ENCODE measurements at places on chromosomes 11 and 22.

- H3K4me3 ChIP-seq: no peak overlapping the region
- no peaks in the 10 kb centered on the region for H3K36me3 ChIP-seq
- no peak for DNase-seq
- no peak overlapping the region for H3K27ac ChIP-seq
Observed at GRCh38 chr22:49052023-49052538, 775.6 kb downstream of the BRD1 start.

DNA sequence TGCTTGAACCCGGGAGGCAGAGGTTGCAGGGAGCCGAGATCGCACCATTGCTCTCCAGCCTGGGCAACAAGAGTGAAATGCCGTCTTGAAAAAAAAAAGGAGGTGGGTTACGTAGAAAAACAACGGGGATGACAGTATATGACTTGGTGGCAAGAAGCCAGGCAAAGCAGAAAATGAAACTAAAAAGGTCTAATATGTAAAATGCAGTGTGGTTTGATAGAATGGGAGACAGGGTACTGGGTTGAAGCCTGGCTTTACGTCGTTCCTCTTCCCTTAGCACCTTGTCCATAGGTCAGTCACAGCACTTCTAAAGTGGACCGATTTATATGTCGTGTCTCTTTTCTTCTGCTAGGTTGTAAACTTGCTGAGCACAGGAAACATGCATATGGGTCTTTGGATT lies 274.9 kb upstream of the ZC3H12C start:
- H3K27me3 ChIP-seq: no peaks in the 10 kb centered on the region
- peaks cover 5% of the 10 kb centered on the region for H3K4me1 ChIP-seq
- H3K36me3 ChIP-seq: no peaks in the 10 kb centered on the region
- H3K4me3 ChIP-seq: no peak overlapping the region
- no peak for DNase-seq

- H3K27me3 ChIP-seq: peaks cover 7% of the 10 kb centered on the region
- no peak for DNase-seq
- H3K4me1 ChIP-seq: peaks cover 7% of the 10 kb centered on the region
- H3K27ac ChIP-seq: peak overlapping the region; percentile 83
- peaks cover 5% of the 10 kb centered on the region for H3K36me3 ChIP-seq
Observed at GRCh38 chr11:130915603-130916237, 559 bp downstream of the SNX19 start.

DNA sequence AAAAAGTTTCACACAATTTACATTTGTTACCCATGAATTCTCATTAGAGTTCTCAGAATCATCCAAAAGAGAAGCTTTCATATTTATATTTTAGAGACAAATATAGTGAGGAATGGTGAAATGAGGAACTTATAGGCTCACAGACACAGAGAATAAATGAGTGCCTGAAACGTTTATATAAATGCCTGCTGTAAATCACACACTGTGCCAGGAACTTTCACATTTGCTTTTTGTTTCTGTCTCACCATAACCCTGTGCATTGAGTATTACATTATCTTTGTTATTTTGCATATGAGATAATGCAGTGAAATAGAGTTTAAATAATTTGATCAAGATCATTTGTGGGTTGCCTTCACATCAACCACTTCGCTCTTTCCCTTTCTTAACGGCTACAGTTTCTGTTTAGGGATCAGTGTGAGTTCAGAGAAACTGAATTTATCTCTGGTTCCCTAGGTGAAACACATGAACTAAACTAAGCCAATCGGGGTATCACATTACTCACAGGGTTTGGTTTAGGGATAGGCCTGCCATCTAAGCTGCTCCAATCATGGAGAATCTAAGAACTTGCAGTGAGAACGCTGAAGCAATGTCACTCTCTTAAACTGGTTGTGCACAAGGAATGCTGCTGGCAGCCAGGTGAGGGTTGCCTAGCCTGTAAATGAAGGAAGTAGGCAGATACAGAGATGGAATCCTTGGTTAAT lies 1339.2 kb upstream of the TENM4 start:
- no peaks in the 10 kb centered on the region for H3K4me1 ChIP-seq
- H3K27ac ChIP-seq: no peak overlapping the region
- H3K36me3 ChIP-seq: no peaks in the 10 kb centered on the region
- H3K4me3 ChIP-seq: no peak overlapping the region
- no peak for DNase-seq

GRCh38 chr11:119108146-119108856 lies 1.2 kb downstream of the C2CD2L start:
- peaks cover 46% of the 10 kb centered on the region for H3K4me1 ChIP-seq
- DNase-seq: no peak
- peak overlapping the region; percentile 57 for H3K27ac ChIP-seq

DNA sequence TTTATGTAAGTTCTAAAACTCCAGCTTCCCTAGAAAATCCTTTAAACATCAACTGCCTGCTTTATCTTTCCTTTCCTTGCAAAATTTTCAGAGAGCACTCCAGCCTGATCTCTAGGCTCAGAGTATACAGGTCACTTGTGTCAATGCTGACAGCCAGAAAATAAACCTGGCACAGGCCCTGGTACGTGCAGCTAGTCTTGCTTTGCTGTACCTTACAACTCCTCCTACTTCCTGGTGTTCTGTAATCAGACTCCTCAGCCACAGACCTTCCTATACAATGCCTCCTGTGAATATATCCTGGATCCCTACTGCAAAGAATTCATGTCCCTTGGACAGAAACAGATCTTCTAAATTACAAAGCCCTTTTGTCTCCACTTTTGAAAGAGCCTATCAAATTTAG lies 24.2 kb upstream of the TMEM123 start:
- peak overlapping the region; percentile 62 for H3K27ac ChIP-seq
- peaks cover 14% of the 10 kb centered on the region for H3K4me1 ChIP-seq
- H3K4me3 ChIP-seq: no peak overlapping the region

GRCh38 chr11:104649002-104649401 lies 249.3 kb downstream of the CASP12 start:
- DNase-seq: no peak
- no peaks in the 10 kb centered on the region for H3K36me3 ChIP-seq
- H3K4me1 ChIP-seq: no peaks in the 10 kb centered on the region
- H3K27ac ChIP-seq: no peak overlapping the region
- H3K27me3 ChIP-seq: no peaks in the 10 kb centered on the region
- no peak overlapping the region for H3K4me3 ChIP-seq

All from endothelial cell (in vitro differentiated cells).